ENCODE measurements at places on chromosomes 6 and 20.

DNA sequence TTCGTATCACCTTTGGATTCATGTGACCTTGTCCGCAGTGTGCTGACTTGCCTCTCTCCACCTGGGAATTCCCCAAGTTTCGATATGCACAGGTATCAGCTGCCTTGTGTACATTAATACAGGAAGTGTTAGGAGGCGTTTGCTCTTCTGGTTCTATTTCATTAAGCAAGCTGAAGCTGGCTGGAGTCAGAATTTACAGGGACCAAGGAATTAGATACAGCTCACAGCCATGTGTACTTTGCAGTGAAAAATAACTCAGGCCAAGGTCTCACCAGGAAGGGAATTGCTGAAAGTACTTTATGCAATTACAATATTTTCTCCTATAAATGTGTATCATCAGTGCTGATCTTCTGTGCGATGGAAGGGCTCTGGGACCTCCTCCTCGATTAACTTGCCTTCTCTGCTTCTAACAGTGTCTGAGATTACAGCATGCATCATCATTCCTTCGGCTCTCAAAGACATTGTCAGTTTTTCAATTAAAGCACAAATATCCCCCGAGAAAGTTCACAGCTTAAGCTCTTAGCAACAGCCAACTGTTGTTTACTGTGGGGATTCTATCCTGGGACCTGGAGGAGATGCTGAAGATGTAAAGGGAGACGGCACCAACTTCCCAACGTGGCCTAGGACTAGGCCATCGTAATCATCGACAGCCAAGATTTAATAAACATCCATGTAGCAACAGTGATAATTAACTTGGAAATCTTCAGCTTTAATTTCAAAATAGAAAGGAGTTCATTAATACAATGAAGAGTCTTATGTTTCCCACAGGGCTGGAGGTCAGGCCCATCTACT, 13.8 kb upstream of the TIAM2 start:
- no peak for DNase-seq

DNA sequence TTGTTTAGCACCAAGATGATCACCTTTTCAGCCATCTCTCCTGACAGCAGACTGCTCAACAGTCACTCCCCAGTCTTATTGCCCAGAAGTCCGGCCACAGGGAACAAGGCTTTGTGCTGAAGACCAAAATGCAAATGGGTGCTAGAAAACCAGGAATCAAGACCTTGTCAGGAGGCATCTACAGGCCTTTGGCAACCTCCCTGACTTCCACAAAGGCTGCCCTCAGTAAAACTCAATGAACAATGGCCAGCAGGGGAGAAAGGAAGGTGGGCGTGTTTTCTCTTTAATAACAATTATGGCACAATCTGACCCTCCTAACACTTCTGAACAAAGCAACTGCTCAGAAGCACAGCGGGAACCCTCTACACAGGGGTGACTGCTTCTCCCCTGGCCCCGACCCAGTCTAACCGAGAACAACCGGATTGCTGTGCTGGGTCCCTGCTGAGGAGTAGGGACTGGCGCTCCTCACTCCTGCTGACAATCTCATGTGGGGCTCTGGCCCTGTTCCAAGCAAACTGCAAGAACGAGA, 41.6 kb downstream of the PLCG1 start:
- DNase-seq, result no peak

GRCh38 chr6:34566830-34567546, 10.9 kb upstream of the SPDEF start:
- no peak for DNase-seq

- DNase-seq, result no peak
Observed at GRCh38 chr20:15802020-15802419, 771.2 kb downstream of the KIF16B start.

DNA sequence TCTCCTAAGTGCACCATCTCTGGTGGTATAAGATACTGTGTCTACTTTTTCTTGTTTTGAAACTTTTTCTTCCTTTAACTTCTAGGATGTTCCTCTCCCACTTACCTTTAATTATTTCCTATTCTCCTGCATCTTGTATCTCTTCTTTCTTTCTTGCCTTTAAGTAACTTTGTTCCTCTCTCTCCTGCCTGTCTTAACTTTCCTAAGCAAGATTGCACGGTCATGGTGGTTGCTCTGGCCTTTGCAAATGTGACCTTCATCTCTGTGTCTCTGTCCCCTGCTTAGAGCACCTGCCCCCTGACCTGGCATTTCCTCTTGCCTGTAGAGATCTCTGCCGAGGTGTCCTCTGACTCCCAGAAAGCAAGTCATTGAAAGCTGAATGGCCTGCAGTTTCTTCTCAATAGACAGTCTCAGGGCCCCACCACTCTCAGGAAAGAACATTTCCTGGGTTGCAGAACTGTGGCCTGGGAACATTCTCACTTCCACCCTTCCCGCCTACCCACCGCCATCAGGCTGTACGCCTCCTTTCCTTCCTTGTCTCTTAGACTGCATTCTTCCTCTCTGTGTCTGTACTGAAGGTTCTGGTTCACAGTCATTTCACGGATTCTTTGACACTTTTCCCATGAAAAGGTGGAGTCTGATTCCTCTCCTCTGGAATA, 12.8 kb downstream of the ZDHHC14 start:
- no peak for DNase-seq

DNA sequence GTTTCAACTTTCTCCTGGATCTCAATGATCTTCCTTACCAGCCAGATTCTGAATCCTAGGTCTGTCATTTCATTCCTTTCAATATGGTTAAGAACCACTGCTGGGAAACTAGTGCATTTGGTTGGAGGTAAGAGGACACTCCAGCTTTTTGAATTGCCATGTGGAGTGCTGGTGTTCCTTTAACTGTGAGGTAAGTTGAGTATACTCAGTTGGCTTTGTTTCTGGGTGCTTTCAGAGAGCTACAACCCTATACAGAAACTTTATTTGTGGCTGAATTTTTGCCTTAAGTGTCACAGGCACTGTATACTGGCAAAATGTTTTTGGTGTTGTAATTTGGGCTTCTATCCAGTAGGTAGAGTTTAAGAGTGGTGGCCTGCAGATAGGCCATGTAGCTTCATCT, 175.8 kb downstream of the TBC1D32 start:
- no peak for DNase-seq

DNA sequence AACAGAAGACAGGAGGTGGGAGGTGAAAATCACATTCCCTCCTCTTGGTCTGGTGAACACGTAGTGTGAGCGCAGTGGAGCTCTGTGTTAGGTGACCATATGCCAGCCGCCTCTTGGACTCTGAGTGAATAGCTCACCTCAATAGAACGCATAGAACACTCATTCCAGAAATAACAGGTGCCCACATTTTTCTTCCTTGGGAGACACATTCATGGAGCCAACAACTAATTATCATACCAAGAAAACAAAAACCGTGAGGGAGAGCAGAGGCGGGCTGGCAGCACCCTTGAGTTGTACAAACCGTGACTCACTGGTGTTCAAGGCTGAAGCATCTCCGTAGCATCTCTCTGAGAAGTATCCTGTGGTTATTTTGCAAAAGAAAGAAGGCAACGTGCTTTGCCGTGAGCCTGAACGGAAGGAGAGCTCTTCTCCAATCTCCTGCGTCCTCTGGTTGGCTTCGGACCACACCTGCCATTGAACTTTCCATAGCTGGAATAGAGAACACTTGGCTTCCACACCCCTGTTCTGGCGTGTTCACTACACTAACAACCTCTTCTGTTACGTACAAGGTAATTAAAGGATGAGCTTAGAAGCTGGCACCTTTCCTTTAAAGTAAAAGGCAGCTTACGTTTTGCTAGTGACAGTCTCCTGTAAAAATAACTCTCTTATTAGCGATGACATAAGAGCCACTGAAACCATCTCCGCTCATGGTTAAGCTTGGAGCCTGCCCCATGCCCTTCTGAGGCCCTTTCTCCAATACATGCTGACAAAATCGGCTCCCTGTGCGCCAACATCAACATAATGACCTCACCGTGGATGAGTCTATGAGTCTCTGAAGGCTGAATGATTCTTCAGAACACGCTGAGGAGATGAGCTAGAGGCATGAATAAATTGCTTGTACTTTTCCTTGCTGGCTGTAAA, 30.2 kb upstream of the SGK1 start:
- no peak for DNase-seq

GRCh38 chr20:31476294-31476585, 1.2 kb downstream of the REM1 start:
- DNase-seq, result no peak

- no peak for DNase-seq
Observed at GRCh38 chr6:162644153-162644552, 83.4 kb downstream of the PRKN start.

DNA sequence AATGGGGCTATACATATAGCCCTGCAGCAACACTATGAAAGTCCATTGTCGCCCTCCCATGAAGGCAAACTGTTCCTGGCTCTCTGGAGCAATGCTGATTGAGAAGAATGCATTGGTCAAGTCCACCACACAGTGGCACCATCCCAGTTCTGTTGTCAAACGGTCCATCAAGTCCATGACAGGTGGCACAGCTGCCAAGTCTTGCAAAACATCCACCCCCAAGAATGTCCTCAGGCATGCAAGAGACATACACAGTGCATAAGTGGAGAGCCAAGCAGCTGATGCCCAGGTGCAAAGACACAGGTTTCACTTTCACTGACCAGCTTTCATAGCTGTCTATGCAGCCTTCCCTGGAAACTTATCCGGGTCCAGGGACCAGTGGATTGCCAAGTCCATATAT, 17.5 kb downstream of the ZNF391 start:
- DNase-seq, result no peak

GRCh38 chr6:132937466-132937906, 123.1 kb downstream of the RPS12 start:
- no peak for DNase-seq

- DNase-seq, result no peak
Observed at GRCh38 chr6:70547313-70547712, 19.4 kb upstream of the SDHAF4 start.

DNA sequence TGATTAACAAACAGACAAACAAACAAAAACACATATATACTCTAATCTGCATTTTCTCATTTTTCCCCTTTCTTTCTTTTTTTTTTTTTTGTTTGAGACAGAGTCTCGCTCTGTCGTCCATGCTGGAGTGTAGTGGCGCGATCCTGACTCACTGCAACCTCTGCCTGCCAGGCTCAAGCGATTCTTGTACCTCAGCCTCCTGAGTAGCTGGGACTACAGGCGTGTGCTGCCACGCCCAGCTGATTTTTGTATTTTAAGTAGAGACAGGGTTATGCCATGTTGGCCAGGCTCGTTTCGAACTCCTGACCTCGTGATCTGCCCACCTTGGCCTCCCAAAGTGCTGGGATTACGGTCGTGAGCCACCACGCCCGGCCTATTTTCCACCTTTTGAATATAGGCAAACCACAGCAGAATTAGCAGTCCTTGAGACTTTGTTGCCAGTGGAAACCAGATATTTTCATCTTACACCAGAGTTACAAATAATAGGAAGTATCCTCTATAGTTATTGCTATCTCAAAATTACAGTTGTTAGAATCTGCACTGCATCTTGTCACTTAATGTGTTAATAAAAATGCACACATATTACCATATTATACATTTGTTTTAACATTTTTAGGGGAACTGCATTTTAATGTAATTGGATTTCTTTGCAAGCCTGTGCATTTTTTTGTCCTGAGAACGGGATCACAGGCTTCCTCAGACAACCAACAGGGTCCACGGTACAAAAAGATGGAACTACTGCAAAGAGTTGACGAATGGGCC, 208.2 kb upstream of the ZNF217 start:
- no peak for DNase-seq

DNA sequence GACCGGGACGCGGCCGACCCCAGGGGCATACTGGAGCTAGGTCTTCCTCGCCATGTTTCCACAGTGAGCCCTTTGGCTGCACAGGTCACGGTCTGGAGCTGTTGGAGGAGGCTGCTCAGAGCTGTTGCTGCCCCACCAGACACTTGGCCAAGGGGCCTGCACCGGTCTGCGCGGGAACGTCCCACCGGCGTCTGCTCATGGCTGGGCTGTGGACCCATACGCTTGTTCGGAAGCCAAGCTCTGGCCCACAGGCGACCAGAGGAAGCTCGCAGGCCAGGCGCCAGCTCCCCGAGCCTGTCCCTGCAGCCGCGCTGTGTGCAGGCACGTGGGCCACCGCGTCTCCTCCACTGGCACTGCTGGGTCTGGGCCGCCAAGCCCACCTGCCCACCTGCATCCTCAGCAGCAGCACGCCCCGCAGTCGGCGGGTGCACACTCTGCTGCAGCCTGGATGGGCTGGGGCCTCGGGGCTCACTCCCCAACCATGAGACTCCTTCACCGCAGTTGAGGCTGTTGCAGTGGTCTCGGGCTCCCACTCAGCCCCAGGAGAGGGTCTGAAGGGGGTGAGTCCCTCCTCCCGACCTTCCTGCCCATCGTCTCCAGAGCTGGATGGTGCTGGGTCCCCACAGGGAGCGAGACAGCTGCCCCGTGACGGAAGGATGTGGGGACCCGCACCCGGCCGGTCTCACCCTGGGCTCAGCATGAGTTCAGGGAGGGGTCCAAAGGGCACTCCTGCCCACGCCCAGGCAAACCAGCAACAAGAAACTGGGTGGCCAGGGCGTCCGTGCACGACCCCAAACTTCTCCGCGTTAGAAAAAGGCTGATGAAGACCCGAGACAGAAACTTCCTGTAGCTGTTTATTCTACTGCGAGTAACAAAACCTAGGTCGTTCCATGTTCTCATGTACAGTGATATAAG, 15.5 kb upstream of the TCFL5 start:
- no peak for DNase-seq

DNA sequence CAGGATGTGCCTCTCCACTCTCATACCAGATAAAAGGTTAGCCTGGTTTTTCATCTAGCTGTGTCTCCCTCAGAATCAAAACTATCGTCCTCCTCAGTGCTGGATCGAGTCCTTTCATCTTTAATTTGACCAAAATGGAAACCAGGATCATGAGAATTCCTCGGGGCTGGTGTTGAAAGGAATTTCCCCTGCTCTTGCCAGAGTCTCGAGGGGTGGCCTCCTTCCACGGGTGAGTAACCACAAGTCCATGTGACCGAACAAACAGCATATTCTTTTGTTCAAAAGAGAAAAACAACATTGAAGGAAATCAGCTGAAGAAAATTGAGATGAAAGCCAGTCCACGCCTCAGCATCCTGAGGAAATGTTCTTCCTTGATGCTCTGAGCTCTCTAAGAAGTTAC, 165.9 kb upstream of the CDYL start:
- no peak for DNase-seq

- no peak for DNase-seq
Observed at GRCh38 chr6:75167851-75168250, 38.0 kb downstream of the COL12A1 start.

DNA sequence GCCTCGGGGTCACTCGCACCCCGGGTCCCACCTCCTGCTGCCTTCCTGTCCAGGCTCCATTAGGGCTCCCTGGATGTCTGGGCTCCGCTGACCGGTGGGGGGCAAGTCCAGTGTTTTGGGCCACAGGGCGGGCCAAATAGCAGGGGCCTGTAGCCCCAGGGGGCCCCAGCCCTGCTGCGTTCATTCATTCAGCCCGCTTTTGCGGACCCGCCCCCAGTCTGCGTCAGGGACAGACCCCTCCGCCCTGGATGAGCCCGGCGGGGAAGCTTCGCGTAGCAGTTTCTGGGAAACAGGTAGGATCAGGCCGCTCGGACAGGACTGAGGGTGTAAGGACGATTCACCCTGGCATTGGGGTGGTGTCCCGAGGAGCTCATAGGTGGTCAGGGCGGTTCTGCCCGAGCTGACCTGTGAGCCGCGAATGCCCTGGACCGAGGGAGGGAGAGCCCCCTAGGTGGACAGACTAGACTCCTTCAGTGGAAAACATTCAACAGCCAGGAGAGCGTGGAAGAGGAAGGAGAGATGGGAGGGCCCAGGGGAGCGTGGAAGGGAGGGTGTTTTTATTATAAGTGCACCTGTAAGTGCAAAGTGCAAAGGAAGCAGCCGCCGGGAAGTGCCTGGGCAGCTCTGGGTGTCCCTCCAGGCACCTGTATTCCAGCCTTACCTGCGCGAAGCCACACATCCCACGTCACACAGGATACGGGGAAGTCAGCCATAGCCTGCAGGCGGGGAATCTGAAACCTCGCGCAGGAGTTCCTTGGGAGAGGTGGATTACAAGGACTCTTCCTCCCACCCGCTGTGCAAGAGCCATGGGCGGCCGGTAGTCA, 662 bp downstream of the ENTPD6 start:
- DNase-seq, result no peak

Data from GM12892 (cell line).